Stimulated activated CD8-positive, alpha-beta memory T cell treated with anti-CD3 and anti-CD28 coated beads, Interleukin-15, amount 100 ng/mL, for 4 hours (primary cell): ENCODE measurements at places on chromosomes 7 and 10.

- DNase-seq, result no peak
Observed at GRCh38 chr7:127897704-127898454, 133.4 kb downstream of the LRRC4 start.

DNA sequence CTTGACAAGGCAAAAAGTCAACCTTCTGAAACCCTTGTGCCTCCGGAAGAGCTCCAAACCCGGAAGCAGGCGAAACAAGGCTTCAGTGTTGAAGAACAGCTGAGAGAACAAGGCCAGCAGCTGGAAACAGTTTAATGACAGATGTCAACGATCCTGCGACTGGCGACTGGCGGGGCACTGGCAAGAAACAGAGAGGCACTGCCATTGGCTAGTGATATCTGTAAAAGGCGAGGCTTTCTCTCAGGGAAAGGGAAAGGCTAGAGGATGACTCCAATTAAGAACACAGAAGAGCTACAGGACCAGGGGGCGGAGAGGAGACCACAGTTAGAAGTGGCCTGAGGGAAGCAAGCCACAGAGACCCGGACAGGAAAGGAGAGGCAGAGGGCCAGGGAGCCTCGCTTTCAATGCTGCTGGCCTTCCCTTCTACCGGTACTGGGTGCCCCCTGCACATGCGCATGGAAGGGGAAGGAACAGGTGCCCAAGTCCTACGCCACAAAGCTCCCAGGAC, 19.4 kb downstream of the ITGB1 start:
- DNase-seq, result no peak

DNA sequence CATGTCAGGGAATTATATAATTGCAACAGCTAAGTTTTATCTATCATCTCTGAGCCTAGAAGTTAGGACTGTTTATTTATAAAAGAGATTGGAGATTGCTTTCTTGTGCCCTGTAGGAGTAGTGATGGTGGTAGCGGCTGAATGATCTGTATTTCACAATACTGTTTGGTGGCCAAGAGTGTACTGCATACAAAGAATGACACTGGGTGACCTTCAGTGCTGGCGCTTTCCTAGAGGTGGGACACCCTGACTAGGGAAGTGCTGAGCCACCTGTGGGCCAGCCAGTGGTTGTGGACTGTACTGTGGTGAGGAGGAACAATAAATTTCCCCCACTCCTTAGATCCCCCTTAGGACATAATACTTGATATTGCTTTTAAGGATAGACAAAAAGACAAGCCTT, 53.0 kb downstream of the COPG2 start:
- no peak for DNase-seq

DNA sequence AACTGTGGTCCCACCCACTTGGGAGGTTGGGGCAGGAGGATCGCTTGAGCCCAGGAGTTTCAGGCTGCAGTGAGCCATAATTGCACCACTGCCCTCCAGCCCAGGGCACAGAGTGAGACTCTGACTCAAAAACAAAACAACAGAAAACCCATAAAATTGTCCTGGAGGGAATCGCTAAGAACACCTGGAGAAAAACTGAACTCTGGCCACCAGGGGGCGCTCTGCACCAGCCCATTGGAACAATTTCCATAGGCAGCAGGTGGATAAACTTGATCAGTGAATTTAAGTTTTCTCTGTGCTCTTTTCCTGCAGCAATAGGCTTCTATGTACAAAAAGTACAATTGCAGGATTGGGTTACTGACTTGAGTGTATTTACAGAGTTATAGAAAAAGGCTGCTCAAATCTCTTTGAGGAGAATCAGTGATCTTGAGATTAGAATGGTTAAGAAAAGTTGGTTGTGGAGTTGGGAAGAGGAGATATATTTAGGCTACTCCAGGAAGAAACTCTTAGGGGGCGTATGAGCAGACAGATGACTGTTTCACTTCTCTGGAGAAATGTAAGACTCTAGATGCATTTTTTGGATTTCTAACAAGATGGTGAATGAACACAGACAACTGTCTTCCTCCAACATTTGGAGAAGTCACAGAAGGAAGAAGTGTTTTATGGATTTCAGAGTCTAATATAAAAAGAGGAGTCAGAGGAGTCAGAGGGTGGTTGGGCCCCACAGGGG, 274.9 kb upstream of the GALNT17 start:
- DNase-seq, result peak; percentile 14

DNA sequence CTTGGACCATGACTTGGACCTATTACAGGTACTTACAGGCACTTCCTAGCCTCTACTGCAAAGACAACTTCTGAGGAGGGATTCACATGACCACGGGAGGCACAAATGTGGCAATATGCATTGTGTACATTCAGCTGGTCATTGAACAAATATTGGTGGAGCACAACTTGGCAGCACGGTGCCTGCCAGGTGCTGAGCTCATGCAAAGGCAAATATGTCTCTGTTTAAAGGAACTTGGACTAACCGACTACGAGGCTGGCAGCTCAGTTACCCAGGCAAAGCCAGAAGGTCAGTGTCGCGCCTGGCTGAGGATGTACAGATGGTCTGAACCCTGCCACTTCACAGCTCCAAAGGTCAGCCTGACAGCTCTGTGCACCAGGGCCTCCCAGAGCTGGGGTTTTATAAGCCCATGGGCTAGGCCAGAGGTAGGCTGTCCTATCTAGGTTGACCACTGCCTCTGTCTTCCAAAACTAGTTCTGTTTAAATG, 6.1 kb downstream of the DENND11 start:
- DNase-seq, result no peak

DNA sequence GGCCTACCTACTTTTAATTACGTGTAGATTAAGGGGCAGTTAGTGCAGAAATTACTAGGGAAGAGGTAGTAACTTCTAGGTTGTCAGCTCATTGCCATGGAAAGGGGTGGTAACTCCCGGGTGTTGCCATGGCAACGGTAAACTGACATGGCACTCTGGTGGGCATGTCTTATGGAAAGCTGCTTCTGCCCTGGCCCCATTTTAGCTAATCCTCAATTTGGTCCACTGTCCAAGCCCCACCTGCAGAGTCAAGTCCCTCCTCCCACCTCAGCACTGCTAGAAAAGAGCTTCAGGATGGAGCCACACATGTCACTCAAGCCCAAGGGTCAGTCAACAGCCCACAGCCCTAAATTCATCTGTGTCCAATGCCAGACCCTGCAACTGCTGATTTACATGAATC, 7.5 kb upstream of the ZKSCAN1 start:
- DNase-seq, result no peak

DNA sequence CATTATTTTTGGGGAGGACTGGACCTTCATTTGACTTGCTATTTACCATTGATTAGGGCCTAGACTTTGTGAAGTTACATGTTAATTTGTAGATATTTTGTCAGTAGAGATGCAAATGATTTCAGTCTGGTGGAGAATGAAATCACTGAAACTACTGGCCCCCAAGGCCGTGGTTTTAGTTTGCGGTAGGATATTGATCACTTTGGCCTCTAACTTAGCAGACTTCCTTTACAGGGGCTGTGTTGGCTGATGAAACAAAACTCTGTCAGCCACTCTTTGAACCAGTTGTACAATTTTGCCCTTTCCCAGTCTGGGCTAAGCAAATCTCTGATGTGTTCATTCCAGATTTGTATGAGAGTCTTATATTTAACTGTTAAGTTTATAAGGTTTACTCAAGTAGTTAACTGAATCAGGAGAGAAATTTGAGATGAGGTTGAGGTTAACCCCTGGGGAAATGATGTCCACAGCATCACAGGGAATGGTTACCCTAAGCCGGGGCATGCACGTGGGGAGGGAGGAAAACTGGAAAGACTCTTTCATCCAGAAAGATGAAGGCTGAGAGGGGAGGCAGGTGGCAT, 105.7 kb upstream of the INSIG1 start:
- no peak for DNase-seq

GRCh38 chr7:129553899-129554461, 51.6 kb downstream of the SMKR1 start:
- peak; percentile 17 for DNase-seq

GRCh38 chr10:120011359-120012130, 119.0 kb downstream of the SEC23IP start:
- no peak for DNase-seq

GRCh38 chr10:6702030-6702429, 122.0 kb upstream of the PRKCQ start:
- no peak for DNase-seq

DNA sequence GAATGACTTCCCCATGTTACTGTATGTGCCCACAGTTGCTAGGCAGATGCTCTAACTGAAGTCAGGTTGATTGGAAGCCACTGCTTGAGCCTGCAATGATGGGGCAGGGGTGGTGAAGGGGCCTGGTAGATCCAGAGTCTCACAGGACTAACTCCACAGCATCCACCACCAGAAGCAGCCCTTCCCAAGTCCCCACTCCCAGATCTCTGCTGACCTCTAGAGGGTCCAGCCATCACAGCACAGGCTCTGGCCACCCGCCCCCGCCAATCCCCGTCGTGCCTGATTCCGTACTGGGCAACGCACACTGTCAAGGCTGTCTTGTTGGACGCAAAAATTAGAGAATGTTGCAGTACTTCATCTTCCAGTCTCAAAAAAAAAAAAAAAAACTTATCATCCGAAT, 136.8 kb upstream of the PDE1C start:
- no peak for DNase-seq

DNA sequence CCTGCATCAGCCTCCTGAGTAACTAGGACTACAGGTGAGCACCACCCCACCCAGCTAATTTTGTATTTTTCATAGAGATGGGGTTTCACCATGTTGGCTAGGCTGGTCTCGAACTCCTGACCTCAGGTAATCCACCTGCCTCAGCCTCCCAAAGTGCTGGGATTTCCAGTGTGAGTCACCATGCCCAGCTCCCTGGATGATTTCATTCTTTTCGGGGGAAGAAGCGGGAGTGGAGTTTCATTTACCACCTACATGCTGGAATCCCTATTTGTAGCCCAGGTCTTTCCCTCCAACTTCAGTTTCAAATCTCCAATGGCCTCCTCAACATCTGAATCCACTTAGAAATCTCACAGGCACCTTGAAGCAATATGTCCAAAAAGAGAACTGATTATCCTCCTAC, 2.9 kb upstream of the BTRC start:
- no peak for DNase-seq

DNA sequence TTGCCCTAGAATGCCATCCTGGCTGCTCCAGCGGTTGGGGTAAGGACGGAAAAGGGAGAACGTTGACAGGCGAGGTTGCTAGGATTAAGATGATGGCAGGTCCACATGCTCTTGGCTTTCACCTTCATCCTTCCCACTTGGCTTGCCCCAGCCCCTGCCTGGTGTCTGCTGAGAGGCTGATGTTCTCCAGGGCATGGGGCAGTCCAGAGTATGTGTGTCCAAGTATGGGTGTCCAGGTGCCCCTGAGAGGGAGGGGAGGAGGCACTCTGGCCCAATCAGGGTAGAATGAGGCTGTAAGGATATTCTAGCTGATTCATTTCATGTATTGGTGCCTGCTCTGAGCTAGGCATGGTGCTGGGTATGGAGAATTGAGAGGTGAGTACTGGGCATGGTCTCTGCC, 12.6 kb downstream of the NEURL1 start:
- no peak for DNase-seq

- DNase-seq, result no peak
Observed at GRCh38 chr10:33388785-33389184, 54.3 kb upstream of the NRP1 start.

DNA sequence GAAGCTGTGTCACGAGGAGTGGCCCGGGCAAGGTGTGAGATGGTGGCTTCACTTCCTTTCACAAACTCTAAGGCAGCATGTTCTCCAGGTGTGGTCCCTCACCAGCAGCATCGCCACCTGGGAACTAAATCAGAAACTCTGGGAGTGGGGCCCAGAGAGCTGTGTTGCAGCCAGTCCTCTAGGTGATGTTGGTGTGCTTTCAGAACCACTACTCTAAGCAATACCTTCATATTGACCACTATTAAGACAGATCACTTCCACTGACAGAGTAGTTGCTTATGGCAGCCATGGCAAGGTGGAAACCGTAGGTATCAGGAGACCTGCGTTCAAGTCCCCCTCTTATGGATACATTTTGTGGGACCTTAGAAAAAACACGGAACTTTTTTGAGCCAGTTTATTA, 495.8 kb upstream of the GALNT17 start:
- DNase-seq, result no peak

GRCh38 chr10:117539903-117540639, 2.5 kb upstream of the EMX2 start:
- DNase-seq, result no peak

DNA sequence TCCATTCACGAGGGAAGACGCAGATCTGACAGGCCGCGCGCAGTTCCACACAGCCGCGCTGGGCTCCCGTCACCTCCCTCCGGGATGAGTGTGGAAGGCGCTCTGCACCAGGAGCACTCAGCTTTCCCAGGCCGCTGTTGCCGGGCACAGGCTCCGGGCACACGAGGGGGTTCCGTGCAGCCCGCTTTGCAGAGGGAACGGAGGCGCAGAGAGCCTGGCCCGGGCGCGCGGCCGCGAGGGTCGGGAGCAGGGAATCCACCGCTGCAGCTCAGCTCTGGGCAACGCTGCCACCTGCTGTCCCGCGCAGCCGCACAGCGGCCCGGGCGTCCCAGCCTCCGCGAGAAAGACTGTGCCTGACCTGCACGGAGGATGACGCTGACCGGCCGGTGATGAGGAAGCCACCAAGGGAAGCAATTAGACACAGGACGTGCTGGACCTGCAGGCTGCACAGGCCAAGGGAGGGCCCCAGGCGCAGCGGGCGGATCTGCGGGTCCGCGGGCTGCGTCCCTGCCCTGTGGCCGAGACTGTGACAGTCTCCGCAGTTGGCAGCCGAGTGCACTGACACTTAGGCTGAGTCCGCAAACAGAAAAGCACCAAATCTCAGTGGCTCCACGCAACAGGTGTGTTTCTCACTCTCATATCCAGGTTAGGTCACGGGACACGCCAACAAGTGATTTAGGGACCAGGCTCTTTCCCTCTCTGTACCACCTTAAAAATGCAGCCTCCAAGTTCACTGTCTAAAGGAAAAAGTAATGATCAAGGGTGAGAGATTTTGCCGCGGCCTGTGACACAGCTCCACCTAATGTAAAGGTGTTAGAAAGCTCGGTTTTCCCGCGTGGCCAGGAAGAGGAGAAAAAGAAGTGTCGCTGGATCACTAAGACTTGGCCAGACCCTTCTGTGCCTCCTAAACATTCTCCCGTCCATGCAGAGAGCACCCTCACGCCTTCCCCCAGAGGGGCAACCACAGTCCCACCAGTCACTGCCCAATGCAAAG, 94.5 kb downstream of the SEC61G start:
- DNase-seq, result no peak

GRCh38 chr10:5628451-5629302, 37.7 kb downstream of the ASB13 start:
- no peak for DNase-seq

DNA sequence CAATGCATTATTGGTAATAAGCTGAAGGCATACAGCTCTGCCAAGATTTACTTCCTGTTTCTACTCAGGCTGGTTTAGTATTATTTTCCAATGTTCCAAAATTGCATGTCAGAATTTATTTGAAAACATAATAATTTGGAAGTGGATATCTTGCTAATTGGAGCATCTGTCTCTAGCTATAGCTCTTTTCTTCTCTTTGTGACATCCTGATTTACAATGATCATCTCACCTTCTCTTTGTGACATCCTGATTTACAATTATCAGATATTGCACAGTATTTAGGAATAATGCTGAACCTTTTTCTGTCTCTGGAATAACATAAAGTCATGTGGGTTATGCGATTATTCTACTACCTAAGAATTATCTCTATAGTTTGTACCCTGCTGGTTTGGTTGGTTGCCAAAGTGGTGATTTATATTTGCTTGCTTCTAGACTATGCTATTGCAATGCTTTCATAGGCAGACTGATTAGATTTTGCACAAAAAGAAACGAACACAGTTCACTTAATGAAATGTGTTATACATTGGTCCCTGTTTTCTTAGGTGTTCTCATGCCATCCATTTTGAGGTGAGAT, 44.3 kb upstream of the CABCOCO1 start:
- no peak for DNase-seq

GRCh38 chr7:13860734-13861133, 128.7 kb downstream of the ETV1 start:
- no peak for DNase-seq

GRCh38 chr10:43134126-43134905, 3.9 kb upstream of the CSGALNACT2 start:
- DNase-seq, result no peak
